ENCODE measurements at places on chromosomes 6 and 20. TPM values are rescaled to one million over a fixed set of nuclear protein-coding genes. Genes with fewer than 3 reads are reported as not detected.

DNA sequence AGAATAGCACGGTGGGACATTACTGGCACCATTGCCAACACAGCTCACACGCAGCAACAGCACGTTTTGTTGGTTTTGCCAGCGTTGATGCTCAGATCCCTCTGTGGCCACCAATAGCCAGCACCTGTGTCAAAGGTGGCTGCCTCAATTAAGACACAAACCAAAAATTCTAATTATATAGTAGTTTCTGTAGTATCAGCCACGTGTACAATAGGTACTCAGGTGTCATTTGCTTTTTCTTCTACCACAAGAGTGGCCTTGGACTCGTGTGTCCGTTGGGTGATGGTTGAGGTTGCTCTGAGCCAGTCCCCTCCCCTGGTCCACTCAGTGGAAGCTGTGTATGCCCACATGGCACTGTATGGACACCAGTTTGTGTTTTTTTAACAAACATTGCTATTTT is 105.1 kb downstream of the CARMIL1 start:
- no peaks in the 10 kb centered on the region for H3K27me3 ChIP-seq
- DNase-seq: no peak
- no peaks in the 10 kb centered on the region for H3K36me3 ChIP-seq
- H3K27ac ChIP-seq: no peak overlapping the region

DNA sequence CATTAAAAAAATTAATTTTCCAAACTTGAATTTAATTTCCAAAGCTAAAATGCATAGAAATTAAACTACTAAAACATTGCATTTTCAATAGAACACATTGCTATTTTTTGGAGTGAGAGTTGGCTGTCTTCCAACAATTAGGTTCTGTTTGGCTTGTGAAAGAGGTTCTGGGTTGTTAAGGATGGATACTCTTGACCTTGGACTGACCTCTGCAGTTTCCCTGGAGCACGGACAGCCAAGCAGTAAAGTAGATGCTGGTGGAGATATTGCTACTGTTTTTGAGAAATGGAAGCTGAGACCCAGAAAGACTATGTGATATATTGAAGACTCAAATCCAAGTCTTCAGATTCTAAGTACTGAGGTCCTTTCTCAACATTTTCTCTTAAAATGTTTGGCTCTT is 95.9 kb upstream of the CHD6 start:
- no peaks in the 10 kb centered on the region for H3K27me3 ChIP-seq
- no peaks in the 10 kb centered on the region for H3K36me3 ChIP-seq
- H3K27ac ChIP-seq: no peak overlapping the region

- H3K36me3 ChIP-seq: no peaks in the 10 kb centered on the region
- no peak overlapping the region for H3K4me3 ChIP-seq
- H3K27me3 ChIP-seq: no peaks in the 10 kb centered on the region
- H3K27ac ChIP-seq: no peak overlapping the region
Observed at GRCh38 chr6:141829566-141830360, 303.0 kb upstream of the GJE1 start.

GRCh38 chr20:13996265-13996664 is 949 bp downstream of the MACROD2 start:
- peaks cover 13% of the 10 kb centered on the region for H3K4me1 ChIP-seq
- H3K4me3 ChIP-seq: peak overlapping the region; percentile 91
- peak overlapping the region; percentile 27 for H3K27ac ChIP-seq
- no peak for DNase-seq
- no peaks in the 10 kb centered on the region for H3K27me3 ChIP-seq

Gene TULP1
- not detected for total RNA-seq

Gene STMND1
- not detected for total RNA-seq

GRCh38 chr20:58586565-58587093 is 64.5 kb upstream of the STX16 start:
- H3K4me3 ChIP-seq: no peak overlapping the region
- no peaks in the 10 kb centered on the region for H3K36me3 ChIP-seq
- no peak overlapping the region for H3K27ac ChIP-seq

- no peaks in the 10 kb centered on the region for H3K27me3 ChIP-seq
- H3K27ac ChIP-seq: no peak overlapping the region
- no peak overlapping the region for H3K4me3 ChIP-seq
- no peaks in the 10 kb centered on the region for H3K36me3 ChIP-seq
Observed at GRCh38 chr6:27129095-27129815, 118.2 kb upstream of the PRSS16 start.

DNA sequence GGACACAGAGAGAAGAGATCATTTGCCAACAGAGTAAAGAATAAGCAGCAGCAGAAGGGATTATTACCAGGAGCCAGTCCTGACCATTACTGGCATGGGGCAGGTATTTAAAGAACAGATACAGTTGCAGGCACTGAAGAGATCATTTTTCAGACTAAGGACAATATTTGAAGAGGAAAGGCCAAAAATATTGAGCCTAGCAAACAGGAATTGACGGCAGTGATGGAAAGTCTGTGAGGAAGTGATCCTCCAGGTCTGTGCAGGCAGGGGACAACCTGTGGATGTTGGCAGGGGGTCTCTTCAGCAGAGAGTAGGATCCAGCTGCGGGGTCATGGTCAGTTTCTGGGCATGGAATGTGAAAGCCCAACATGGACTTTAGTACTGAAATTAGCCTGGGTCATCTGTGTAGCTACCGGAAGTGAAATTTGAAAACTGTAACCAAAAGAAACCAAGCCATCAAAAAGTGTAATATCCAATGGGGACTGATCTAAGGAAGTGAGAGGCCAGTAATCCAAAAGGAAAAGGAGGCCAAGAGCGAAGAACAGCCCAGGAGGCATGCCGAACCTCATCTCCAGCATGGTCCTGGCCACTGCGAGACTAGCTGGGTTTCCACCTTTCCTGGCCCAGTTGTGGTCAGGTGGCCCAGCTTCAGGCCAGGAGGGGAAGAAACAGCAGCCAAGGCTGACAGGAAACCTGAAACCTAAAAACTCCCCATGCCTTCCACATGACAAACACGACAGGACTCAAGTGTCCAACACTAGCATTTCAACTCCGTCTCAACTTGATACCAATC is 115.1 kb upstream of the TNFAIP3 start:
- H3K4me1 ChIP-seq: no peaks in the 10 kb centered on the region
- H3K27ac ChIP-seq: no peak overlapping the region
- DNase-seq: no peak
- H3K4me3 ChIP-seq: no peak overlapping the region
- H3K27me3 ChIP-seq: no peaks in the 10 kb centered on the region

Gene CCDC170
- 0.37 TPM for total RNA-seq

Gene EBF4
- total RNA-seq: 2.3 TPM

Gene AIG1
- total RNA-seq: 129 TPM

- no peaks in the 10 kb centered on the region for H3K36me3 ChIP-seq
- no peak overlapping the region for H3K27ac ChIP-seq
- no peaks in the 10 kb centered on the region for H3K27me3 ChIP-seq
- no peak overlapping the region for H3K4me3 ChIP-seq
- H3K4me1 ChIP-seq: peaks cover 7% of the 10 kb centered on the region
- DNase-seq: no peak
Observed at GRCh38 chr6:107264357-107264840, 149.1 kb upstream of the BEND3 start.

GRCh38 chr6:125940247-125941041 is 16.1 kb upstream of the HINT3 start:
- no peak overlapping the region for H3K4me3 ChIP-seq
- H3K27me3 ChIP-seq: no peaks in the 10 kb centered on the region
- no peak overlapping the region for H3K27ac ChIP-seq

DNA sequence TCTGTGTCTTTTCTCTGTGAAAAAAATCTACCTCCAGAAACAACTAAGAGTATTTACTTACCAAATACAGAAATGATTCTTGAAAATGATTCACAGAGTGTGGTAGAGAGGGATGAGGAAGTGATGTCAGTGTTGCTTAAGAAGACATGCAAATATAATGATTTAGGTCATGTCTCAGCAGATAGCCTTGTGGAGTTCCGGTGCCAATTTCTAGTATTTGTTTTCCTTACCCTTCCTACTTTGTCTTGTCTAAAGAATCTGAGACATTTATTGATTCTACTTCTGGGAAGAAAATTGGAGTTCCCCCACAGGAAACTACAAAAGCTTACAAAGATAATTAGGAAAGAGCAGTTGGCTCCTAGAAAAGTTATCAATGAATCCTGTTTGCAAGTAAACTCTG is 68.8 kb downstream of the GJA1 start:
- no peaks in the 10 kb centered on the region for H3K36me3 ChIP-seq
- H3K4me3 ChIP-seq: no peak overlapping the region
- H3K27ac ChIP-seq: no peak overlapping the region
- no peaks in the 10 kb centered on the region for H3K27me3 ChIP-seq

Gene SLC13A3
- total RNA-seq: 1.5 TPM

GRCh38 chr20:30513050-30513628 is 744.3 kb upstream of the DEFB115 start:
- no peaks in the 10 kb centered on the region for H3K4me1 ChIP-seq
- H3K27me3 ChIP-seq: no peaks in the 10 kb centered on the region
- no peak overlapping the region for H3K4me3 ChIP-seq
- no peaks in the 10 kb centered on the region for H3K36me3 ChIP-seq
- DNase-seq: no peak

GRCh38 chr6:226516-227073 is 65.7 kb upstream of the DUSP22 start:
- no peak overlapping the region for H3K27ac ChIP-seq
- H3K27me3 ChIP-seq: no peaks in the 10 kb centered on the region
- no peaks in the 10 kb centered on the region for H3K36me3 ChIP-seq

DNA sequence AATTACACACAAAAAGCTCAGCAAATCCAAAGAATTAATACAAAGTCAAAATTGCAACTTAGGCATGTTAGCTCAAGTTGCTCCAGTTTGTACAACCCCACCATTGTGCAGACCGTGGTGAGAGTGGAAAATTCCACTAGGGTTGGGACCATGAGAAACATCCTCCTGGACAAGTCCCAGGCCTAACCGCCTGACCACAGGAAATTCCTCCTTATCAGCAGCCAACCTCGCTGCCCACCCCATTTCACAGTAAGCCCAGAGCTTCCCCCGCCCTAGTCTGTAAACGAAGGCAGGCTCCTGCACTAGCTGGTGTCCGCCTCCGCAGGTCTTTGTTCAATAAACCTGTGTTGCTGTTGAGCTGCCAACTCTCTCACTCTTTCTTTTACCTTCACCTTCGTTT is 1023.3 kb downstream of the EYS start:
- no peak overlapping the region for H3K27ac ChIP-seq
- H3K36me3 ChIP-seq: no peaks in the 10 kb centered on the region
- no peak overlapping the region for H3K4me3 ChIP-seq
- no peaks in the 10 kb centered on the region for H3K27me3 ChIP-seq
- DNase-seq: no peak

DNA sequence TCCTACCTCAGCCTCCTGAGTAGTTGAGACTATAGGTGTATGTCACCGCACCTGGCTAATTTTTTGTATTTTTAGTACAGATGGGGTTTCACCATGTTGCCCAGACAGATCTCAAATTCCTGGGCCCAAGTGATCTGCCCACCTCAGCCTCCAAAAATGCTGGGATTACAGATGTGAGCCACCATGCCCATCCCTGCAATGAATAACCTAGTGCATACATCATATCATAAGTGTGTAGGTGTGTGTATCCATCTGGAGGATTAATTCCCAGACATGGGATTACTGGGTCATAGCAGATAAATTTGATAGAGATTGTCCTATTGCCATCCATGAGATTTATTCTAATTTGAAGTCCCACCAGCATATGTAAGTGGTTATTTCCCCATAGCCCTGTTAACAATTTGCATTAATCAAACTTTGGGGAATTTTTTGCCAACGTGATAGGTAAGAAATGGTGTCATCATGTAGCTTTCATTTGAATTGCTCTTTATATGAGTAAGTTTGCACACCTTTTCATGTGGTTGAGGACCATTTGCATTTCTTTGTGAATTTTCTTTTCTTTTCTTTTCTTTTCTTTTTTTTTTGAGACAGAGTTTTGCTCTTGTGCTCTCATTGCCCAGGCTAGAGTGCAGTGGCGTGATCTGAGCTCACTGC is 29.9 kb upstream of the BACH2 start:
- no peaks in the 10 kb centered on the region for H3K27me3 ChIP-seq
- H3K36me3 ChIP-seq: no peaks in the 10 kb centered on the region
- no peak overlapping the region for H3K27ac ChIP-seq
- no peaks in the 10 kb centered on the region for H3K4me1 ChIP-seq
- no peak overlapping the region for H3K4me3 ChIP-seq

All from liver (tissue), 10 donors.